Activated CD4-positive, alpha-beta T cell treated with anti-CD3 and anti-CD28 coated beads, Interleukin-2, amount 10 ng/mL, durations not matched to agents 24 days and 14 days (primary cell): ENCODE measurements at places on chromosomes 16 and 17. TPM values are rescaled to one million over a fixed set of nuclear protein-coding genes. Genes with fewer than 3 reads are reported as not detected.
A peak's percentile ranks its signal among the peaks of the same experiment; 100 is the strongest.

Gene CCL1
- total RNA-seq, result 105 and 111 TPM in 2 replicates

Gene GRB7
- total RNA-seq, result 0.30 TPM in 1 of 2 replicates, not detected in the other

Gene ELP5
- 74.3 and 76.8 TPM in 2 replicates for total RNA-seq

Gene SRCIN1
- total RNA-seq, result 0.21 and 0.26 TPM in 2 replicates

DNA sequence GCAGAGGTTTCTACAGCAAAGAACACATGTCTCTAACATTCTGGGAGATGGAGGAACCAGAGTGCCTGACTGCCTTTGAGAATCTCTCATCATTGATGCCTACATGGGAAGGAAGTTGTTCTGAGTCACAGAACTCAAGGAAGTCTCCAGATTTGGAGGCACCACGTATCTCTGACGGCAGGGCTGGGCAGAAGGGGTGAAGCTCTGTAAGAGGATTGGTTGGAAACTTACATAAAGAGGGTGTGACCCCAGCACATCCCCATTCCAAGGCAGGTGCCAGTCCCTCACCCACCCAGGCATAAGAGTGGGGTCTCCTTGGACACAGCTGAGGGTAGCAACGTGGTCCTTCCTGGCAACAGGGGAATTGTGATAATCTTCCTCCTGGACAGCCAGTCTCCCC, 17.4 kb downstream of the TNFRSF13B start:
- no peaks in the 10 kb centered on the region for H3K4me1 ChIP-seq
- DNase-seq, result no peak
- no peak overlapping the region for H3K4me3 ChIP-seq
- peaks cover 24% of the 10 kb centered on the region for H3K27me3 ChIP-seq
- no peaks in the 10 kb centered on the region for H3K36me3 ChIP-seq

DNA sequence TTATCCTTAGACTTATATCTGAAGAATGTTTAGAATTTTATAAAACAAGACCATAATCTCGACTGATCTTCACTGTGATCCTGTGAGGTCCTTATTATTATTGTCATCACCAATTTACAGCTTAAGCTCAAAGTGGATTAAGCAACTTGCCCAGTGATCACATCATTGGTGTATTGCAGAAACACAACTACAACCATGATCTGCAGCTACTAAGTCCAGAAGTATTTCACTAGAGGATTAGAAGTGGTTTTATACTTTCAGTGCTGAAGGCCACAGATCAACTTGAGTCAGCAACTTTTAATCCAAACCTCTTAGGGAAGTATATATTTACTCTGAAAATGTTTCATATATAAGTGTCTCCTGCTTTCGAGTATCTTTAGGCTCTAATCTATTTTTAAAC, 624.3 kb upstream of the SOX9 start:
- no peaks in the 10 kb centered on the region for H3K27me3 ChIP-seq
- DNase-seq, result no peak
- H3K4me3 ChIP-seq, result no peak overlapping the region
- H3K4me1 ChIP-seq, result no peaks in the 10 kb centered on the region
- no peaks in the 10 kb centered on the region for H3K36me3 ChIP-seq

DNA sequence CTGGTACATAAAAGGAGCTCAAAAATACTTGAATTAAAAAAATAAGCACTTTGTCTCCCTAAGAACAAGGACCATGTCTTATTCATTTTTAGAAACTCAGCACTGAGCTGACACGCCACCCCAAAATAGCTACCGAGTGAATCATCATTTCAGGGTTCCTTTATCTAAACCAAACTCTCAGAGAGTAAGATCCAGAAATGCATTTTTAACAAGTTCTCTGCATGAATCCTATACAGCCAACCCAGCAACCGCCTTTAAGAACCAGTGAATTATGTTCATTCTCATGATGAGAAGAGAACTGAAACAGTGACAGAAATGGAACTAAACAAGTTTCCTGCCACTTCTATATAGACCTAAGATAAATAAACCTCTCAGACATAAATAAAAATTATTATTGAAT, 8.7 kb downstream of the C16orf87 start:
- no peak overlapping the region for H3K4me3 ChIP-seq
- peak; percentile 65 for DNase-seq
- peaks cover 18% of the 10 kb centered on the region for H3K36me3 ChIP-seq
